ENCODE measurements at places on chromosomes 12 and 14.

GRCh38 chr14:20680843-20681347, 3.5 kb upstream of the RNASE4 start:
- DNase-seq: no peak

GRCh38 chr12:131221957-131222328, 268.2 kb downstream of the ADGRD1 start:
- DNase-seq: no peak

GRCh38 chr12:110266381-110266960, 14.6 kb upstream of the ATP2A2 start:
- DNase-seq: peak; percentile 69

- no peak for DNase-seq
Observed at GRCh38 chr12:5259523-5259922, 172.4 kb upstream of the NTF3 start.

DNA sequence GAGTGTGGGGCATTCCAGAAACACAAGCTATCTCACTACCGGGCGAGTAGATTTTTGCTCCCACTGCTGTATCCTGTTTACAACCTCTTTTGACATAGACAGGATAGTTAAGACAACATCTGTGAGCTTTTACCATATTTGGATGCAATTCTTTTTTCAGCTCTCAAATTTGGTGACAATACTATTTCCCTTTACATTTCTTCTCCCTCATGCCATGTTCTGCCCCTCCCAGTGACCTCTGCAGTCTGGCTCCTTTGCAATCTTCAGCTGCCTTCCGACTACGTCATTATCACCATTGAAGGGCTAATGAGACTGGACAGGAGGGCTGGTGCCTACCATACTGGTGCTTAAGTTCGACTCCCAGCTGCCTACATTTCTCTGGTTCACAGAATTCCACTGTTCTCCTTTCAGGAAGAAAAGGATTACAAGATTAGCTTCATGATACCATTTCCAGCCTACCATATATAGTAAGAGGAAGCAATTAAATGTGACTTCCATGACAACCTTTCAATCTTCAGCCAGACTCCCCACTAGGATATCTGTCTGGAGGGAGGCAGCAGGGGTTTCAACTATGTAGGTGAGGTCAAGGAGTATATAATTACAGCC, 251.6 kb downstream of the PHLDA1 start:
- DNase-seq: peak; percentile 60

DNA sequence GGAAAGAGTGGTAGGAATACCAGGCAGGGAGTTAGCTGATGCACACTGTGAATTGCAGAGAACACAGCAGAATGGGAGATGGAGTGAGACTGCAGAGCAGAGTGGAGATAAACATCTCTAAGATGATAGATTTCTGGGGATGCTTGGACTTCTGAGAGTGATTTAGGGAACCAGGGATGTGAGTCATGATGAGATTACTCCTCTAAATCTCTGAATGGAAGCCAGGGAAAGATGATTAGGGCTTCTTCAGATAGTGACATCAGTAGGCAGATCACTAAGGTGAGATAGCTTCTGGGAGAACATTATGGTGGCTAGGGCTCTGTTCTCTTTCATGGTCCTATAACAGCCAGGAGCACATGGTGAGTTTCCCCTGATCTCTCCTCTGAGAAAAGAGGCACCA, 501.5 kb upstream of the USP15 start:
- DNase-seq: no peak

DNA sequence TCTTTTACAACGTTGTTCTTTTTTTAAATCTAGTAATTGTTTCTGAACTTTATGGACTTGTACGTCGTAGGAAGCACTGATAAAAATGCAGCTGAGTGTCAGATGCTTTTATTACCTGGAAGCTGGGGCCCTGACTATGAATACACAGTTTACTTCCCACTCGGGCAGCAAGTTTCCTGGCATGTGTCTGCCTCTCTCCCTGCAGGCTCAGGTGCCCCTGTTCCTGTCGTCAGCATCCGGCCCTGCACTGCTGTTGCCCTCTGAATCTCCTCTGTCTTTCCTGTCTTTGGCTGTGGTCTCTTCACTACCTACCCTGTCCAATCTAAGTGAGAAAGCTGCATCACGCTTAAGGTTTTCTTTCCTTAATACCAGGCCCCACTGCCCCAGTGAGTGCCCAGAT, 75.8 kb downstream of the PELI2 start:
- no peak for DNase-seq

DNA sequence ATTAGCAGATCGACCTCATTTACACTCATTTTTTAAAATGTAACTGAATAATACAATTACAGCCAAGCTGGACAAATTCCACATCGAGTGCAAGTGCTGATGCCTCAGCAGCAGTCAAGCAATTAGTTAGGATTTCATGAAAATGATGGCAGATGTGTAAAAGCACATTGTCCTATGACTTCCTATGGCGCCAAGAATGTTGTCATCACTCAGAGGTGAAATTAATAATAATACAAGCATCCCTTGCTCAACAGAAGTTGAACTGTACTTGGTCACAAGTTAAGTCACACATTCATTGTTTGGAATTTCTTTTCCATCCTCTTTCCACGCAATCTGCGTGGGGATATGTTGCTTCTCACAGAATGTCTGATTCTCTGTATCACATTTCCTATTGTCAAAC, 117.3 kb downstream of the GTF2A1 start:
- no peak for DNase-seq

DNA sequence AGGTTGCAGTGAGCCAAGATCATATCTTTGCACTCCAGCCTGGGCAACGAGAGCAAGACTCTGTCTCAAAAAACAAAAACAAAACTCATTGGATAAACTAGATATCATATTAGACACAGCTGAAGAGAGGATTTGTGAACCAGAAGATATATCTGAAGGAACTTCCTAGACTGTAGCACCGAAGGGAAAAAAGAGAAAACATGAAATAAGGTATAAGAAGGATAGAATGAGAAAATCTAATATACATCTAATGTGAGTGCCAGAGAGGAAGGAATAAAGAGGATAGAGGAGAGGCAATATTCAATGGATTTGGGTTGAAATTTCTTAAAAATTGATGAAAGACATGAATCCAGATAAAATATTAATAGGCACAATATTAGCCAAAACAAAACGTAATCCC, 22.5 kb downstream of the TMPRSS12 start:
- DNase-seq: no peak

Data from cardiac fibroblast (primary cell).